Globus pallidus (tissue), 1 donor: ENCODE measurements at places on chromosomes 4 and X.
A peak's percentile ranks its signal among the peaks of the same experiment; 100 is the strongest.

DNA sequence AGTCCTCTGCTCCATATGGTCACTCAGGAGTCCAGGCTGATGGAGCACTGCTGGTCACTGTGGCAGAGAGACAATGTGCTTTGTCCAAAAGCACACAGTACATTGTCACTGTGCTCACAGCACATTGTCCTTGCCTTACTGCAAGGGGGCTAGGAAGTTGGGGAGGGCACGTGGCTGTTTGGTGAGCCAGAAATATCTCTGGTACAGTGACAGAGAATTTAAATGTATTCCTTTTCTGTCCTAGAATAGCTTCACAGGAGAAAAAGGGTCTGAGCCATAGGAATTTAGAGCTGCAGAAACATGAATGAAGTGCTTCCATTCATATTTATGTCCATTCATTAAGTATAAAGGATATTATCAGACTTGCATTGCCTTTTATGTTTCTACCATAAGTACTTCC, 110.8 kb upstream of the TRIM2 start:
- no peak for DNase-seq

- no peak for DNase-seq
Observed at GRCh38 chr4:94974773-94975172, 217.0 kb downstream of the BMPR1B start.

GRCh38 chrX:40448793-40449192, 132.0 kb upstream of the ATP6AP2 start:
- DNase-seq, result no peak

DNA sequence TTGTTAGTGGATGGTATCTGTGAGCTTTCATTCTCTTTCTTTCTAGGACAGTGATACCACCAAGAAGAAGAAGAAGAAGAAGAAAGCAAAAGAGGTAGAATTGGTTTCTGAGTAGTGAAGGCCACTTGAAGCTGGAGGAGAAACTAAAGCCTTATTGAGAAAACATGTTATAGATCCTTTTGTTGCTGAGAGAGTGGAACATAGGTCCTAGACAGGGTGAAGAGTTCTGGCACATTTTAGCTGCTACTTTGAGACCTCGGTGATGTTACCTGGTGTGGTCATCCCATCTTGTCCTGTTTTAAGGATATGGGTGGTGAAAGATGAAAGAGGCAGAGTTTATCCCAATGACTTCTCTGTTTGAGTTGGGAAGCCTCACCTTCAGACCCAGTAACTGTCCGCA, 14.1 kb downstream of the DKC1 start:
- DNase-seq, result no peak

- no peak for DNase-seq
Observed at GRCh38 chrX:33273535-33273934, 62.2 kb upstream of the DMD start.

- no peak for DNase-seq
Observed at GRCh38 chr4:74544655-74545361, 99.9 kb downstream of the AREG start.

DNA sequence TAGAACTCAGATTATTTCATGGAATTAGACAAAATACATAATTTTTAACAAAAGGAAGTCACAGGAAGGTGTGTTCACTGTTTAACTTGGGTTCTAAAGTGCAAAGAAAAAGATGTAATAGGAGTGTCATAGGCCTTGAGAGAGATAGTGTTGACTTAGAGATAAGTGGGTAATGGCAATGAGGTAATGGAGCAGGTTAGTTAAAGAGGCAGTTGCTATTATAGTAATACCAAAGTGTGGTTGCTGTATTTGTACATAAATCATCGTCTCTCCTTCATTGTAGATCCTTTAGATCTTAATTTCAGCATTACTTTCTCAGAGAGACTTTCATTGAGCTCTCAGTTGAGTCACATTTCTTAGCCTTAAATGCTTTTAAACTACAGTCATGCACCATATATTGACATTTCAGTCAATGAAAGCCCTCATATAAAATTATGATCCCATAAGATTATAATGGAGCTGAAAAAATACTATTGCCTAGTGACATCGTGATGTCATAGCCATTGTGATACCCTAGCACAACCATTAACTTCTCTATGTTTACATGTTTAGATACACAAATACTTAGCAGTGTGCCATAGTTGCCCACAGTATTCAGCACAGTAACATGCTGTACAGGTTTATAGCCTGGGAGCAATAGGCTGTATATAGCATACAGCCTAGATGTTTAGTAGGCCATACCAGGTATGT, 245.4 kb downstream of the ADGRL3 start:
- no peak for DNase-seq

DNA sequence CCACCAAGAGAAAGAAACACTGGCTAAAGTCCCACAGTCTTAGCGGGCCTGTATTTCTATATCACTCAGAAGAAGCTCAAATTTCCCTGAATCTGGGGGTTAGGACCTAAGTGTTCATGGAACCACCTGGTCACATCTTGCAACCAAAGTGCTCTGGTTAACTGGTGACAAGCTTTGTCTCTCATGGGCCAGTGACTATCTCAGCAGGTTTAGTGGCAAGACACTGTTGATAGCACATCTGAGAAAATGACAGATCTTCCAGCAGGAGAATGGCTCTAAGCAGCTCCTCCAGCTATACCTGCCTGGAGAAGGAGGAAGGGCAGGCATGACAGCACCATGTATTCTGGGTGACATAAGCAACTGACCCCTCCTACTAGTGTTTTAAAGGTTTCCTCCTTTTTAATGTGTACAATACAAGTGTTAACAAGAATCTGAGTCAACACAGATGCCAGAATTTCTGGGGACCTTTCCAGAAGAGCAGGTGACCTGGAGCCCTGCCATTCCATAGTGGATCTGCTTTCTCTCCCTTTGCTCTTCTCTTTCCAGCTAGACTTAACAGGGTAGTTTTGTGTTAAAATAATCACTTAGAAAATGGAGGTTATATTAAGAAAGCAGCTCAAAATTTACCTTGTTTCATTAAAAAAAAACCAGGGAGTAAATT, 17.3 kb upstream of the QRFPR start:
- DNase-seq, result no peak

- DNase-seq, result no peak
Observed at GRCh38 chrX:101393530-101394305, 2.9 kb downstream of the RPL36A start.

GRCh38 chr4:73704314-73705055, 35.9 kb upstream of the CXCL8 start:
- peak; percentile 8 for DNase-seq

- no peak for DNase-seq
Observed at GRCh38 chr4:101944649-101945048, 154.1 kb downstream of the BANK1 start.

DNA sequence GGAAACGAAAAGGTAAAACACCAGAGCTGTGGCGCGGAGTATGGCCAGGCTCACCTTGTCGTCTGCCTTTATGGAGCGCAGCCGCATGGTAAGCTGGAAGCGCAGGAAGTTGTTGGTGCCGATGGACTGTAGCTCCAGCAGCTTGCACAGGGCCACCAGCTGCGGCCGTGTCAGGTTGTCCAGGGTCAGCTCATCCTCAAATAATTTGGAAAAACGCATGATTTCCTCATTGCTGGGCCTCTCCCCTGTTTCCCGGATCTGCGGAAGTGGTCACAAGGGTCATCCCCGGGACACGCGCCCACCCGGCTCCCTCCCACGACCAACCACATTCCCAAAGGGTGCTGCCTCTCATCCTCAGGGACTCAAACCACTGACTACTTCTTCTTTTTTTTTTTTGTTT, 23.3 kb downstream of the LETM1 start:
- DNase-seq, result no peak

DNA sequence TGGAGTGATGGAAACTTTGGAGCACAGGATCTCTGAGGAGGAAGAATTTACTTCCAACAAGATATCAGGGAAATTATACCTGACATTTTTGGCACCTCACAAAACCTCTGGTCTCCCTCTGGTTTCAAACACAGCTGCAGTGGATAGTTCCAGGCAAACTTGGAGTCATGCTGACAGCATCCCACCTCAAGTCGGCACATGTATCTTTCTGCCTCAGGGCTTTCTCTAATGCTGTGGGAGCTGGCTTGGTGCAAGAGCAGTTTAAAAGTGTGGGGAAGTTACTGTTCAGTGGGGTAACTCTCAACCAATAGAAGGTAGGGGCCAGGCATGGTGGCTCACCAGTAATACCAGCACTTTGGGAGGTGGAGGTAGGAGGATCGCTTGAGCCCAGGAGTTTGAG, 207.1 kb upstream of the NHS start:
- no peak for DNase-seq

- no peak for DNase-seq
Observed at GRCh38 chr4:147477439-147477838, 3.5 kb upstream of the EDNRA start.

- no peak for DNase-seq
Observed at GRCh38 chrX:97597954-97598353, 714.2 kb downstream of the RPA4 start.

DNA sequence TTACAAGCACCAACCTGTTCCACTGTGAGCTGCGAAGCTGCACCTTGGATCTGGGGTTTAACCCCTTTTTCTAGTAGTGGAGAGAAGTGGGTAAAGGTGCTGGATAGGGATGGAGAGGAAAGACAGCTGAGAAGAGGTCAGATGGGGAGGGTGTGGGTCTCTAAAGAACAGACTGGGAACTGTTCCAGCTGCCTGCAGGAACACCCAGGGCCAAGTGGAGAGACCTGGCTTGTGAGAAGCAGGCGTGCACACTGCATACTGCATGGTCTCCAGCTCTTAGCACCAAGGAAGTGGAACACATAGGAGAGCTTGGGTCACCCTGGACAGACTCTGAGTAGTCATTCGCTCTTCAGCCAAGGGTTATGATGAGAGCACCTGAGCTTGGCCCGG, 16.1 kb downstream of the BCOR start:
- no peak for DNase-seq

DNA sequence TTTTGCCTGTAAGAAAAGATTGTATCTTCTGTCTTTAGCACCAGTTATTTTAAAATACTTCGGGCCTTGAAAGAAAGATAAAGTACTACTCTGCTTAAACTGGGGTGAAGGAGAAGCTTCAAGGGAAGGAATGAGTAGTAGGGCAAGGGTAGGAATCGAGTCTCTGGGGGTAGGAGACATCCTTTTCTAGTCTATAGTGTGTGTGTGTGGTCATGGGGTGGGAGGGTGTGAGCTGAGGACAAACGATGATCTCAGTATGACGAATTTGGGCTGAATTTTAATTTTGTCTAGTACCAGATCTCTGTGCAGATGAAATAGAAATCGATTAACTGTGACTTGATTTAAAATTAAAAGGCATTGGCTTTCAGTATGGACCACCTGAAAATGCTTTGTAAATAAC, 3.3 kb upstream of the MYOZ2 start:
- DNase-seq, result no peak

DNA sequence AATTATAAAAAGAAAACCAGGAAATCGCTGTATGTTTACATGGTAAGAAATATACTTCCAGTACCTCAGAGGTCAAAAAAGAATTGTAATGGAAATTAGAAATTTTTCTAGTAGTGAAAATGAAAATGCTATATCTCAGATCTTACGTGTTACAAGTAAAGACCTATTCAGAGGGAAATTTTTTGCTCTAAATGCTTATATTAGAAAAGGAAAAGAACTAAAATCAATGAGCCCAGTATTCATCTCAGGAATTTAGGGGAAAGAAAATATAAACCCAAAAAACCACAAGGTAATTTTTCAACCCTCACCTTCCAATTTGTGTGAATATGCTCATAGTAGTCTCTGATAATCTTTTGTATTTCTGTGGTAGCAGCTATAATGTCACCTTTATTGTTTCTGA, 145.6 kb downstream of the RAP1GDS1 start:
- DNase-seq, result no peak

- DNase-seq, result no peak
Observed at GRCh38 chr4:153518637-153519389, 52.7 kb downstream of the TMEM131L start.

- DNase-seq, result peak; percentile 19
Observed at GRCh38 chr4:169583563-169583962, 28.8 kb downstream of the NEK1 start.

DNA sequence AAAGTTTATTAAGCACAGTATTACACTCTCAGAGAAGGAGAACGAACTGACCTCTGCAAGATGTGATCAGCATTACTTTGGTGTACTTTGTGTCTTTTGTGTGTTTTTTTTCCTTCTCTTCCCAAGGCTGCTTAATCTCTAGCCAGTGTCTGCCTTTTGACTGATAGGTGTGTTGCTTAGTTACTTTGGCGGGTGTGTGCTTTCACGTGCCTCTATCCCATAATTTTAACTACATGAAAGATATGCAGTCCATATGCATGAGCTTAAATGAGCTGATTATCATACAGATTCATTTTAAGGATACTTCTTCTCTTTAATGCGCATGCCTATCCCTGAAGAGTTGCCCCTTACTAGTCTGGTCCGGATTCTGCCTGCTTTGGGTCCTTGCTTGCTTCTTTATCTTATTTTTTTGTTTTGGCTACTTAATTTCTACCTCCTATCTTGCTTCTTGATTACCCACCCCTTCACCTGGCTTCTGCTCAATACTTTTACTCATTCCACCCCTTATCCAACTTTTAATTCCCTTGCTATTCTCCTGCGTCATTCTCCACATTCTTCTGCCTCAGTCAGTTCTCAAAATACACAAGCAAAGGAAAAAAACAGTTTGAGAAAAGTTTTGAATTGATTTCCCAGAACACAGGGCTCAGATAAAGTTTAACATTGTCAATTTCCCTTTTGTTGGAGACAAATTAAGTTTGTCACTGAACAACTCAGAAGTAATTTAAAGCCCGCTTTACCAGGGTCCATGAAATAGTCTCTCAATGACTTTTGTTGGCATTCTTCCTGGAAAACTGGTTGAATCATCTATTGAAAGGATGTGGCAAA, 182.0 kb downstream of the TENT5D start:
- no peak for DNase-seq
